ENCODE measurements at places on chromosomes 5 and 9. TPM values are rescaled to one million over a fixed set of nuclear protein-coding genes. Genes with fewer than 3 reads are reported as not detected.
A peak's percentile ranks its signal among the peaks of the same experiment; 100 is the strongest.

DNA sequence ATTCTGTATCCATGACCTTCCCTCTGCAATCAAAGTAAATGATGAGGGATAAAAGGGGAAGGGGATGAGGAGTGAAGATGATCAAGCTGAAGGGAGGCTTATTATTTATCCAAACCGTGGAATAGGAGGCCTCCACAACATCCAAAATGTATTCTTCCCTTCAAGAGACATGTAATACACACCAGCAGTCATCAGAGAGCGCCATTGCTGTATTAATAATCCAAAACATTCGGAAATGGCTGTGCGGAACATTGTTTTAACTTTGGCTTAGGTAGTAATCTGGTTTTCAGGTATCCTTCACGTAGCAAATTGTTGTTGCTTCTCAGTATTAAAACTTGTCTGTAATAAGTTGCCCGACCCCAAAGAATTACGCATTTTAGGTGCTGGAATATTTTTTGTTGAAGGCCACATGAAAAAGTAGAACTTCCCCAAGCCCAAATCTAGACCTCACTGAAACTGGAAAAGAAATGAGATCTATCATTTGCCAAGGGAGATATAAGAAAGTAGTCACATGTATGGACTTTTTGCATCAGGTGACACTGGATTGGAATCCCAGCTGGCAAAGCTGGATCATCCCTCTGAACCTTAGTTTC, 2.6 kb upstream of the BOD1 start:
- H3K27me3 ChIP-seq: no peaks in the 10 kb centered on the region
- H3K4me1 ChIP-seq: peaks cover 23% of the 10 kb centered on the region
- H3K36me3 ChIP-seq: no peaks in the 10 kb centered on the region
- peak; percentile 64 for DNase-seq
- H3K4me3 ChIP-seq: no peak overlapping the region
- H3K27ac ChIP-seq: no peak overlapping the region

Gene HACD4
- total RNA-seq: 2.8 TPM

DNA sequence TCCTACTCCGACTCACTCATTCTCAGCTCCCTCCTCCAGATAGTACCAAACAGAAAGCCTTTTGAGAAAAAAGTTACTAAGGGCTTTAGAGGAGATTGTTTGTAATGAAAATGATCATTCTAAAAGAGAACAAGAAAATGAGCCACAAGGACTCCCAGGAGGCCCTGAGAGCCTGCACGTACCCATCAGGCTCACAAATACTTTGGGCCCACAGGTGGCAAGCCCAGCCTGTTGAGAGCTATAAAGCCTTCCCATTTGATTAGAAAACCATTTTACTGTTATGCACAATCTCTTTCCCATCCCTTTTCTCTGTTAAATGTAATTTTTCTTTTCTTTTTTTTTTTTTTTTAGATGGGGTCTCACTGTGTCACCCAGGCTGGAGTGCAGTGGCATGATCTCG, 136.1 kb downstream of the LHFPL2 start:
- no peaks in the 10 kb centered on the region for H3K27me3 ChIP-seq
- H3K4me1 ChIP-seq: peaks cover 17% of the 10 kb centered on the region
- H3K4me3 ChIP-seq: no peak overlapping the region
- no peaks in the 10 kb centered on the region for H3K36me3 ChIP-seq

GRCh38 chr9:35102465-35102768, 514 bp downstream of the STOML2 start:
- H3K27me3 ChIP-seq: no peaks in the 10 kb centered on the region
- H3K27ac ChIP-seq: peak overlapping the region; percentile 90
- no peaks in the 10 kb centered on the region for H3K36me3 ChIP-seq
- peaks cover 12% of the 10 kb centered on the region for H3K4me1 ChIP-seq

Measured in testis (tissue), 5 donors.